CD4-positive, alpha-beta T cell (primary cell): ENCODE measurements at places on chromosomes 5 and 9.

DNA sequence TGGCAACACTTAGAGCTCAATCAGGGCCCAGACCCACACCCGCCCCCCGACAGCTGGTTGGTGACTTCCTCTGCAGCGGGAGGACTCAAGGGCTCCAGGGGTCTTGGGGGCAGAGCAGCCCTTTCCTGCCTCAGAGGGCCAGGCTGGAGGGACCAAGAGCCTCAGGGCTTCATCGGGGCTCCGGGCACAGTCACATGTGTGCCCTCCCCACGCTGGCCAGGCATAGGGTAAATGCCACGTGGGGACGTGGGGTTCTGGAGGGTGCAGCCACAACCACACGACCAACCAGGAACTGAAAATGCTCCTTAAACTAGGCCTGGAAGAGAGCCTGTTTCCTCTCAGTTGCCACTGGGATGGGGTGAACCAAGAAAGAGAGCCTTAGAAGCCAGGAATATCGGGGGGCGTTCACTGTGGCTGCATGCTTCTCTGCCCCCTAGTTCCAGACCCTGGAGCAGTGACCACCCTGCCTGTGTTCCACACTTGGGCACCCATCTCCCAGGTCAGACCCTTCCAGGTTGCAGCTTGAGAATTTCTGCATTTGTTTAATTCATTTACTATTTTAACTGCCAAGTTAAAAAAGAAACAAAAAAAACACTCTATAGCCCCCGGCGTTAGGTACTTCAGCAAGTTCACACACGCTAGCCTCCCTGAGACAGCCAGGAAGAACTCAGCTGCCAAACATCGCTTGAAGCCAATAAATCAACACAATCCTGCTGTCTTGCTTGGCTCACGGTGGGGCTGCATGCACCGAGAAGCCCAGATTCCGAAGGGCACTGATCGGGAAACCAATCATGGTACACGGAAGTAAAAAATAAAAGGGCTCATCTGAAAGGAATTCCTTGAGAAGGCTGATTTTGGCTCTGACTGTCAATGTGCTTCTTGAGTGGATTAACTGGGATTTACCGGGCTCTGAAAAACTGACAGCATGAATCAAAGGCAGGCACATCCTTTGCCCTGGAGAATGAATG, 56.1 kb upstream of the PHYKPL start:
- DNase-seq = no peak

DNA sequence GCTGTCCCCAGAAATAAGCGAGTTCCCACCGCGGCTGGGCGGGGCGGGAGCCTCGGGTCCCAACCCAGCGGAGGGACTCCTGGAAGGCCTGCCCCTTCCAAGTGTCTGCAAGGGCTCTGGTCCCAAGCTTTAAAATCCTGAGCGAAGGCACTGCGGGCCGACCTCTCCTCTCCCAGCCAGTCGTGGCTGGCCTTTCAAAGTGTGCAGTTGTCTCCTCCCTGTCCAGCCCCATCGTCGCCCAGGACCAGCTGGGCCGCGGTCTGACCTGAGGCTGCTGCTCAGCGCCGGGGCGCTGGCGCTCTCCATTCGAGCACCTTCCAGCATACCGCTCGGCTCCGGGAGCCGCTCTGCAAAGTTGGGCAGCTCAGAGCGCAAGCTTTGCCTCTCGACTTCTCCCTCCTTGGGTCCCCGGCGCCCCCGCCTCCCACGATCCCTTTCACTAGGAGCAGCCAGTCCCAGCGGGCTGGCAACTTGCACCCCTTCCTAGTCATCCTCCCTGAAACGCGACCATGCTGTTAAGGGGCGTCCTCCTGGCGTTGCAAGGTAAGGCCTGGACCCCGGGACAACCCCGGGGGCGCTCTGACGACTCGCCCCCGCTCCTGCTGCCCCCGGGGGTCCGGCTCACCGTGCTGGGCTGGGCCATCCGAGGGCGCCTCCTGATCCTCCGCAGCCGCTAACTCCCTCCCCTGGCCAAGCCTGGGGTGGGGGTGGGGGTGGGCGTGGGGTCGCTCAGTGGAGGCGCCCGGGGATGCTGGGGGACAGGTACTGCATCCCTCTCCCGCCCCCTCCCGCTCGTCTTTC, at the start of gene MAMDC2:
Gene MAMDC2, plus strand, starts transcription at position 160 of the 801 bp plus-strand sequence. Its CDS starts 350 bp downstream, at position 510.
- DNase-seq = no peak

DNA sequence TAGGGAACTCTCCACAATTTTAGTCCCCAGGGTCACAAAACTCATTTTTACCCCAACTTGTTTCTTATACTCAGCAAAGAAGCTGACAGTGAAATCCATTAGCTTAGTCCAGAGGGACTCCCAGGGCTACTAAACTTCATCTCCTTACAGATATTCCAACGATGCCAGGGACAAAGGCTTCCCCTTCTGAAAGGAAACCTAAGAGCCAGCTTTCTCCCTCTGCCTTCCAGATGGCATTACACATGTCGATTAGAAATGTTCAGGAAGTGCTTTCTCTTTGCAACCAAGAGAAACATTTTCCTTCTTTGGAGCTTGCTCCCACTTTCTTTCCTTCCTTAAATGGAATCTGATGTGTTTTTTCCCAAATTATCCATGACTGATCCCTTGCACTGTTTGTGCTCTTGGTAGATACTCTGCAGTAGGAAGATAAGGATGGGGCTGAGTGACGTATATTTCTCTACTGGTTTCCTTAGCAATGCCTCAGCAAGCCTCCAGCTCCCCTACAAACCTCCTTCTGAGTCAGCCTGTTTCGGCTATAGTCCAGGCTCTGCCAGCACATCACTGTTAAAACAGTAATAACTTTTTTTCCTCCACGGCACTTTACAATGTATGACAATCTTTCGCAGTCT, 43.0 kb upstream of the HTR4 start:
- no peak for DNase-seq

DNA sequence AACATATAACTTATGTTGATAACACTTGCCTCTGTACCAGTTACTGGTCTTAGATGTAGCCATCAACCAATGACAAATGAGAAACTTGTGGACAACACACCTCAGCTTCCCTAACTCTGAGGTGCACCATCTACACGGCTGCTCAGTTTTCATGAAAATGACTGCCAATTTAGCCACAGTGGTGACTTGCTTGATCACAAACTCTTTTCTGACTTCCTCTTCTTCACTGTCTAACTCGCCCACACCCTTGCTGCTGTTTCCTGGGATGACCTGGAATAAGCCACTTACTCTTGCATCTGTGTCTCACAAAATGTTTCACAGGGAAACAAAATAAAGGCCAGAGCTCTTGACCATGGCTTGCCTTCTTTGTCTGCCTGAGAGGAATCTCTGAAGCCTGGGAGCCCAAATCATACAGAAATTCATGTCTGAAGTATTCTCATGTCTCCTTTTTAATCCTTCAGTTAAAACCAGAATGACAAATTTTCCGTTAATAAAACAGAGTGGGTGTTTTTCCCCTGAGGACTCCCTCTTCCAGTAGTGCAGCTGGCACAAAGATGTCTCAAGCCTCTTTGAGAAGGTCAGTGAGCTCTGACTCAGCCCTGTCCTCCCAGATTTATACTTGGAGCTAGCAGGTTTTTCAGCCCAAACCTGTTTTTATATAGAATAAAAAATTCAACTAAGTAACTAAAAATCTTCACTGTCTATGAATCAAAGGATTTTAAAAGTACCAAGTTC, 126.5 kb upstream of the PAM start:
- no peak for DNase-seq

DNA sequence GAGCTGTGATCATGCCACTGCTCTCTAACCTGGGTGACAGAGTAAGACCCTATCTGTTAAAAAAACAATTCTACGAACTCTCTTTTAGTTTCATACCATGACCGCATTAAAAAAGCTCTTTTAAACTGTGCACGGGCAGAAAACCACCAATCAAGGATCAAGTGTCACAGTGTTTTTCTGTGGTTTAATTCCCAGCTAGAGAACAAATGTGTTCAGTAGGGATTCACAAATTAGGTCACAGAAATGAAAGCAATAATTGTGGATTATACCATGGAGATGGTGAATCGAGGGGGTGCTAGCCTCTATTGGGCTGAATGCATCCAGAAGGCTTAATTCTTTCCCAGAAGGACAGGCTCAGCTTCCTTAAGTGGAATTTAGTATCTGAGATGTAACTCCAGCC, 79.1 kb downstream of the ATG10 start:
- no peak for DNase-seq

DNA sequence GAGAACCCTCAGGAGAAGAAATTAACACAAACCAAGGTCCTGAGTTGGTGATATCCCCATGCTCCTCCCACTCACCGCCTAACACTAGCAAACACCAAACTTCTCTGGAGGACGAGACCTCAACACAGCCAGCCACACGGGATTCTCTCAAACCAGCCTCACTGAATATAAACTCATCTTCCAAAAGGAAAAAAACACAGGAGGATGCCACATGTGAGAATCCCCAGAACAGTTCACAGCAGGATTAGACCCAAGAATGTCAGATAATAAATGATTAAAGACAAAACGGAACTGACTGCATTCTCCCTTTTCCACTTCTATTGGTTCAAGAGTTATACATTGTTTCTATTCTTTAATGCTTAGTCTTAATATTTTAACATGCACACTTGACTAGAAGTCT, 89.2 kb downstream of the LPAR1 start:
- DNase-seq = no peak

DNA sequence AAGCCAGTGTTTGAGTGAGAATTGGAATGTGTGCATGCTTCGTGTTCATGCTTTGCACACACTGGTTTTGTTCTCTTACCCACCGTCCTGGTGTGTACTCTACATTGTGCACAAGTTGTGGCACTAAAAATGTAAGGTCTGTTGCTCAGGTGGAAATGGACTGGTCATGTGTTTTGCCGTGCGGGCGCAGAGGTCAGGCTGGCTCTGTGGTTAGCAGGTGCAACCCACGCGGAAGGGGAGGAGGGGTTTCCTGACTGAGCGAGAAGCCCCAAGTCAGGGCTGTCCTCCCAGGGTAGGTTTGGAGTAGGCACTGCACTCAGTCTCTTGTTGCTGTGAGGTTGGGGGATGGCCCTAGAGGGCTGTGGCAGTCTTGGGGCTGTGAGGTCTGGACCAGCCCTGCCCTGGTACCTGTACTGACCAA, 86.6 kb downstream of the EHMT1 start:
- DNase-seq = no peak

GRCh38 chr9:128056887-128057723, 10.0 kb downstream of the NAIF1 start:
- no peak for DNase-seq

DNA sequence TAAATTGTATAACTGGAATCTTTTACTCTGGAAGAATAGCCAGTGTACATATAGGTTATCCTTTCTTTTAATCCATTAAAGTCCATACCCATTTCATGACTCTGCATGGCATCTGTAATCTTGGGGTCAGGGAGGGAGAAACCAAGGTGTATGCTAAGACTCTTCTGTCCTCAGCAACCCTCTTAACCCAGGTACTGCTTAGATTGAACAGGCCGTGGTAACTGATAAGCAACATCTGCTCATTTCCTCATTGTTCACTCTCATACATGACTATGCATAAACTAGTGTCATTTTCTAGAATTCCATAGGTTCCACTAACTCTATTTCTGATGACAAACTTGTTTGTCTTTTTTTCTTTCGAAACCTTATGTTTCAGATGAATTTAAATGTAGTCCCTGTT, 69.3 kb upstream of the IFNE start:
- DNase-seq = no peak

- peak; percentile 20 for DNase-seq
Observed at GRCh38 chr5:82044010-82044409, 72.2 kb downstream of the ATG10 start.

- DNase-seq = no peak
Observed at GRCh38 chr5:157690690-157691433, 19.5 kb downstream of the C5orf52 start.

- no peak for DNase-seq
Observed at GRCh38 chr5:144205141-144205551, 34.5 kb downstream of the KCTD16 start.

GRCh38 chr5:88957013-88957412, 74.0 kb upstream of the MEF2C start:
- DNase-seq = no peak

- DNase-seq = no peak
Observed at GRCh38 chr5:61784341-61784740, 452.3 kb downstream of the ZSWIM6 start.

DNA sequence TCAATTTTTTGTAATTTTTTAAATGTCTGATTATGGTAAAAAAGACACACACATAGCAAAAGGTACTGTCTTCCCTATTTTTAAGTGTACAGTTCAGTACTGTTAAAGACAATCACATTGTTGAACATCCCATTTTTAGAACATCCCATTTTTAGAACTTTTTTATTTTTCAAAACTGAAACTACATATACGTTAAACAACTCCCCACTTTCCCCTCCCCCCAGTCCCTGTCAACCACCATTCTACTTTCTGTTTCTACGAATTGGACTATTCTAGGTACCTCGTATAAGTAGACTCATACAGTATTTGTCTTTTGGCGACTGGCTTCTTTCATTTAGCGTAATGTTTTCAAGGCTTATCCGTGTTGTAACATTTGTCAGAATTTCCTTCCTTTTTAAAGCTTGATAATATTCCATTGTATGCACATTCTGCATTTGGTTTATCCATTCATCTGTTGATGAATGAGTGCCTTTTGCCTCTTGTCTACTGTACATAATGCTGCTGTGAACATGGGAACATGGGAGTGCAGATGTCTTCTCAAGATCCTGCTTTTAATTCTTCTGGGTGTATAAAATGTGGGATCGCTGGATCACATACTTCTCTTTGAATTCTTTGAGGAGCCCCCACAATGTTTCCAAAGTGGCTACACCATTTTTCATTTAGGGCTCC, 154.0 kb downstream of the PIK3R1 start:
- no peak for DNase-seq

- no peak for DNase-seq
Observed at GRCh38 chr9:91903126-91903911, 46.7 kb downstream of the ROR2 start.

GRCh38 chr5:173454736-173455598, 126.8 kb upstream of the STC2 start:
- DNase-seq = no peak

- DNase-seq = no peak
Observed at GRCh38 chr9:81411961-81412360, 277.4 kb downstream of the TLE1 start.

- no peak for DNase-seq
Observed at GRCh38 chr5:10600626-10601245, 36.9 kb downstream of the ANKRD33B start.

GRCh38 chr9:134396825-134397224, 70.6 kb downstream of the RXRA start:
- peak; percentile 80 for DNase-seq

DNA sequence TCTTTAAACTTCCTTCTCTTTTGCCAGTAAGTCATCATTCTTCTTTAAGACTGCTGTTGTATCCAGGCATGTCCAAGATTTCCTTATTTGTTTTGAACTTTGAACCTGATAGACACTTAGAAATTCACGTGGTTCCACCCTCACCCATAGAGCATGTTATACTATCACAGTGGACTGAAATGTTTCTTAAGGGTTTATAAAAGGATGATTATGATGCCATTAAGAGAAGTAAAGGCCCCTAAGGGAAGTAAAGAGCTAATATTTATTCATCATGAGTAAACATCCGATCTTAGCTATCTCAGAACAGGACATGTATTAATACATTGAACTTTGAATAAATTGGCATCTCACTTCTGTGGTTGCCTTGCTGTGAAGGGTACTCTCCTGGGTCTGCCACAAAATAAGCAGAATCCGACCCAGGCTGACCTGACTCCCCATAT, 49.8 kb downstream of the PRKACG start:
- no peak for DNase-seq
